ENCODE measurements at places on chromosomes 5 and 9.

- DNase-seq = no peak
- H3K4me3 ChIP-seq = no peak overlapping the region
- no peak overlapping the region for H3K27ac ChIP-seq
- no peaks in the 10 kb centered on the region for H3K4me1 ChIP-seq
- peaks cover 4% of the 10 kb centered on the region for H3K27me3 ChIP-seq
These were observed 24.4 kb upstream of the GRAMD2B start for GRCh38 chr5:126398791-126399190.

- no peaks in the 10 kb centered on the region for H3K36me3 ChIP-seq
- no peak for DNase-seq
- H3K27ac ChIP-seq = no peak overlapping the region
- no peaks in the 10 kb centered on the region for H3K27me3 ChIP-seq
- peaks cover 2% of the 10 kb centered on the region for H3K4me1 ChIP-seq
These were observed 137.9 kb upstream of the TRIM32 start for GRCh38 chr9:116549061-116549664.

- no peak overlapping the region for H3K27ac ChIP-seq
- no peaks in the 10 kb centered on the region for H3K4me1 ChIP-seq
- H3K4me3 ChIP-seq = no peak overlapping the region
- H3K27me3 ChIP-seq = peaks cover 3% of the 10 kb centered on the region
- H3K36me3 ChIP-seq = no peaks in the 10 kb centered on the region
These were observed 220.7 kb downstream of the GNA14 start for GRCh38 chr9:77427256-77427927.

- H3K4me1 ChIP-seq = no peaks in the 10 kb centered on the region
- no peaks in the 10 kb centered on the region for H3K27me3 ChIP-seq
- no peaks in the 10 kb centered on the region for H3K36me3 ChIP-seq
- DNase-seq = no peak
- H3K4me3 ChIP-seq = no peak overlapping the region
- H3K27ac ChIP-seq = no peak overlapping the region
These were observed 48.1 kb upstream of the PCSK1 start for GRCh38 chr5:96481009-96481786.

DNA sequence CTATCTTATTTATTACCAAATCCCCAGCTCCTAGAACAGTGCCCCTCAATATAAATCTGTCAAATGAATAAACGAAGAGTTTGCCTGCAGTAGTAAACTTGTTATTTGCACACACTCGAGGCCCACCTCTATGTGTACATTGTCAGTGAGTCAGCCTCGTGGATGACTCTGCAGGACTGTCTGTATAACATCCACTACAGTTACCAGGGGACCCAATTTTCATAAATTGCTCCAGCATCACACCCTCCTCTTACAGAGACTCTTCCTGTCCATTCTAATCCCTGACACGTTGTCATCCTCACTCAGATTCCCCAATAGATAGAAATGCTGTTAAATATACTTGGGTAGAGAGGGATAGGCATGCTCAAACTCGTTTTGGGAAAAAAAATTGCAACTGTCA is 478.5 kb downstream of the RAB3C start:
- no peak overlapping the region for H3K27ac ChIP-seq
- H3K4me3 ChIP-seq = no peak overlapping the region
- DNase-seq = no peak
- no peaks in the 10 kb centered on the region for H3K36me3 ChIP-seq

- H3K4me1 ChIP-seq = no peaks in the 10 kb centered on the region
- H3K36me3 ChIP-seq = no peaks in the 10 kb centered on the region
These were observed 48.2 kb downstream of the COL27A1 start for GRCh38 chr9:114203410-114204140.

GRCh38 chr5:97529354-97529985 is 346.4 kb upstream of the RIOK2 start:
- H3K36me3 ChIP-seq = no peaks in the 10 kb centered on the region
- DNase-seq = no peak
- H3K4me1 ChIP-seq = peaks cover 5% of the 10 kb centered on the region
- no peaks in the 10 kb centered on the region for H3K27me3 ChIP-seq
- no peak overlapping the region for H3K4me3 ChIP-seq
- H3K27ac ChIP-seq = no peak overlapping the region

DNA sequence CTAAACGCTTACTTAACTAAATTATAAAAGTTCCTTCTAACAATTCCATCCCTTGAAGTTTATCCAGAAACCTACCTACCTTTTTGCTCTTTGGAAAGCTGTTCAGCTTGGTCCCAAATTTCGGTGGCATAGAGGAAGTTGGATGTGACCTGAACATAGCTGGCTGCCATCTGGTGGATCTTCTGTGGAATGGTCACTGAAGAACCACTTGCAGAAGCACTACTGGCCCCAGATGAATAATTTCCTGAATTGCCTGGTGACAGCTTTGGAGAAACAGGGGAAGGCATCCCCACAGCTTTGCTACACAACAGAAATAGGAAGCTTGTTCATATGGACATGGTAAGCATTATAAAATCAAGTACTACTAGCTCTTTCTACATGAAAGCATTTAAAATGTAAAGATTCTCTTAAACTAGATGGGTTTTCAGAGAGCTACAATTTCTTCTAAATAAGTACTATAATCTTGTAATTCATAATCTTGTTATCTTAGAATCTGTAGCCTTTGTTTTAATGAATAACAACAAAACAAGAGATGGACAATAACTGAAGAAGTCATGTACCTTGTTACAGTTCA is 9.9 kb downstream of the LEAP2 start:
- no peaks in the 10 kb centered on the region for H3K4me1 ChIP-seq
- peaks cover 50% of the 10 kb centered on the region for H3K36me3 ChIP-seq
- no peak overlapping the region for H3K4me3 ChIP-seq

- H3K4me1 ChIP-seq = no peaks in the 10 kb centered on the region
- no peaks in the 10 kb centered on the region for H3K27me3 ChIP-seq
- DNase-seq = no peak
These were observed 727.9 kb upstream of the PTPRD start for GRCh38 chr9:11340654-11341053.

GRCh38 chr9:91302831-91303230 is 58.9 kb downstream of the AUH start:
- no peaks in the 10 kb centered on the region for H3K4me1 ChIP-seq
- no peak overlapping the region for H3K27ac ChIP-seq
- H3K4me3 ChIP-seq = no peak overlapping the region
- no peaks in the 10 kb centered on the region for H3K27me3 ChIP-seq
- peaks cover 5% of the 10 kb centered on the region for H3K36me3 ChIP-seq

GRCh38 chr9:96665789-96666188 is 10.7 kb upstream of the PRXL2C start:
- H3K27ac ChIP-seq = no peak overlapping the region
- no peak overlapping the region for H3K4me3 ChIP-seq
- H3K36me3 ChIP-seq = no peaks in the 10 kb centered on the region
- H3K4me1 ChIP-seq = peaks cover 3% of the 10 kb centered on the region

DNA sequence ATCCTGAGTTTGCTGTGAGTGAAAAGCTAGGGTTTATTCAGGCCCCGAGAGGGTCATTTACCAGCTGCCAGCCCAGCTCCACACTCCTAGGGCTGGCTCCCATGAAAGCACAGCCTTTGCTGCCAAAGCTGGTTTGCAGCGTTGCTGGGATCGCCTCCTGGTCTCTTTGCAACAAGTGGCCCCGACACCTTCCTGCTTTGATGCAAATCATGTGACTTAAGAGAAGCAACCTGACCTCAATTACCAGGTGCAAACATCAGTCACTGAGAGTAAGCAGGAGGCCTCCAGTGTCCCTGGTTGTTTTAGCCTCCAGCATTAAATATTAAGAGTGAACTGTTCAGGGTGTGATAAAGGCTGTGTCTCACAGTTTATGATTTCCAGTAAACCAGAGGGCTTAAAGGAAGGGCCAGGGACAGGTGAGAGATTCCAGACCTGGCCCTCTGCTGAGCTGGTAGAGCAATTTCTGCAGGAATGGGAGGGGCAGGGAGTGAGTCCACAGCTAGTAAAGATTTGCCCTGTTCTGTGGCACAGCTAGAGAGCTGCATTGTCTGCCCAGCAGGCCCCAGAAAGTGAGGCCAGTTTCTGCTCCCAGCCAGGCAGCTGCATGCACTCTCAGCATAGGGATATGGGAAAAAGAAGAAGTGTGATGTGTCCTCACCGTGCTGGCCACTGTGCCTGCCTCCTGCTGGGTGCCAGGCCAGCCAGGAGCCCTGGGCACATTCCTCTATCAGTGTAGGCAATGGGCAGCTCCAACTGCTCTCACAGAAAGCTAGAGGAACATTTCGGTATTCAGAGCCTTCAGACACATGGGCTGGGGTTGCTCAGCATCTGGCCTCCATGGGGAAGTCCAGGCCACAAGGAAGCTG is 58.0 kb downstream of the SLC22A5 start:
- H3K4me1 ChIP-seq = peaks cover 100% of the 10 kb centered on the region
- peaks cover 68% of the 10 kb centered on the region for H3K36me3 ChIP-seq
- H3K27me3 ChIP-seq = no peaks in the 10 kb centered on the region
- DNase-seq = peak; percentile 78
- peak overlapping the region; percentile 98 for H3K27ac ChIP-seq

DNA sequence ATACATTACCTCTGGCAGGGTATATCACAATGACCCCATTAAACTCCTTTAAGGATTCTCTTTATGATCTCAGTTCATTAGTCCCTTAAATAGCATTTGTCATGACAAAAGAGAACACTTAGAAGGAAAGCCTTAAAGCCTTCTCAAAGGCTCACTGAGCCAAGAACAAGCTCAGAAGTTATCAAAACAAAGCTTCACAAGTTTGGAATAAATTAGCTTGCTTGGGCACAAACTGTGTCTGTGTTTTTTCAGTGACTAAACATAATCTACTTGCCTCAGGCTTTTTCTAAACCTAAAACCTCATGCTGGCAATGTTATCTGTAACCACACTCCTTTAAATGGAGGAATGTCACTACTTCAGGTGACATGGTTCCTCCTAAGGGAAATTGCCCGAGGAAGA is 1114.9 kb upstream of the C9orf72 start:
- no peak for DNase-seq
- no peak overlapping the region for H3K27ac ChIP-seq
- no peaks in the 10 kb centered on the region for H3K27me3 ChIP-seq
- no peak overlapping the region for H3K4me3 ChIP-seq
- no peaks in the 10 kb centered on the region for H3K4me1 ChIP-seq
- H3K36me3 ChIP-seq = no peaks in the 10 kb centered on the region

DNA sequence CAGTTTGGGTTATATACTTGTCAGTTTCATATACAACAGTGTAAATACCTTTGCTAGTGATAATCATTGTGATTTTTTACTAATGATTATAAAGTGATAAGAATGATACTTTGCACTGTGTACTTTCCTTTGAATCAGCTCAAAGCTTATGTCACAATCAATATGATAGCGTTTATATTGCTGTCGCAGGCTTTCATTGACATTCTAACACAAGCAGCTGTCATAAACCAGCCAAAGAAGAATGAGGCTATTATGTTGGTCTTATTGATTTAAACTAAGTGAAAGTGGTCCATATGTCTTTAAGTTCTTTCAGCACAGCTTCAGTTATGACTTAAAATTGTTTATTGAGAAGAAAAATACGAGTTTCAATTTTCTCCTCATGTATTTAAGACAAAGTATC is 272.7 kb upstream of the RGMB start:
- no peak overlapping the region for H3K4me3 ChIP-seq
- H3K27me3 ChIP-seq = no peaks in the 10 kb centered on the region
- no peak overlapping the region for H3K27ac ChIP-seq
- H3K36me3 ChIP-seq = no peaks in the 10 kb centered on the region
- peaks cover 23% of the 10 kb centered on the region for H3K4me1 ChIP-seq
- DNase-seq = no peak

DNA sequence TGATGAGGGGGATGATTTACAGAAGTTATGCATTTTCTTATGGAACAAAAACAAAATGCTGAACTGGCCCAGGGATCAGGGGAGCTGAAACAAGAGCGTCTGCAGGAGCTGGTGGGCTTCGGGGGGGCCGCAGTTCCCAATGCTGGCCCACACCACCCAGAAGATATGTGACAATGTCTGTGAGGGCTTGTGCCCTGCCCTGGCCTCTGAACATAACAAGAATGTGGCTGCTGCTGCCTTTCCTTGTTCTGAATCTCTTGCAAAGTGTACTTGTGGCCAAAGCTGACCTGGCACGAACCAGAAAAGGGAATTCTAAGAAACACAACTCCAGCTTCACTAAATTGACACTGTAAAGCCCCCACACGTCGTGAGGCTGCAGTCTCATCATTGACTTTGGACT is 66.7 kb downstream of the SEC61B start:
- H3K4me3 ChIP-seq = no peak overlapping the region
- no peak overlapping the region for H3K27ac ChIP-seq
- H3K4me1 ChIP-seq = no peaks in the 10 kb centered on the region
- DNase-seq = no peak
- H3K36me3 ChIP-seq = no peaks in the 10 kb centered on the region
- H3K27me3 ChIP-seq = peaks cover 12% of the 10 kb centered on the region

DNA sequence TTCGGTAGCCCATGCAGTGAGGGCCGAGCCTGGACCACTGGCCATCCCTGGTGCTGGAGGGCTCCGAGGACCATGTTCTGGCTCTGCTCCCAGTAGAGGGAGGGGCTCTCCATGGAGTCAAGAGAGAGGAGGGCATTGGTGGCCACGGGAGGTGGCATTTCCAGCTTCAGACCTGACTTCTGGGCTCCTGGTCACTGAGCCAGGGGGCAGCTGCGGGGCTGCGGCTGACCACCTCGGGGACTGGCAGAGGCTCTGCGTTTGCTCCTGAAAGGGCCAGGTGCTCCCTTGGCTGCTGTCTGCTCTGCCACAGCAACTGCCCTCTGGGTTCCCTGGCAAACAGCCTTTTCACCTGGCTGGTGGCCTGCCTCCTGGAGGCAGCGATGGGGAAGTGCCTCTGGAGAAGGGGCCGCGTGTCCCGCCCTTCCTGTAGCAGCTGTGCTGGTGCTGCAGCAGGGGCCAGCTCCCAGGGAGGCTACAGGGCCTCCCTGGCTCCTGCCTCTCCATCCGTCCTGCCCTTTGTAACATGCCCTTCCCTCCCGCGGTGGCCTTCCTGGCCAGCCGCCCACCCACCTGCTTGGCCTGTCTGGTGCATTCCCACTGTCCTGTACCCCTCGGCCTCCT is 144.6 kb downstream of the CACNA1B start:
- peaks cover 59% of the 10 kb centered on the region for H3K27me3 ChIP-seq
- DNase-seq = peak; percentile 38
- peaks cover 2% of the 10 kb centered on the region for H3K4me1 ChIP-seq

- no peak for DNase-seq
- peaks cover 9% of the 10 kb centered on the region for H3K27me3 ChIP-seq
- H3K4me3 ChIP-seq = no peak overlapping the region
- H3K27ac ChIP-seq = no peak overlapping the region
- peaks cover 31% of the 10 kb centered on the region for H3K36me3 ChIP-seq
These were observed 6.1 kb upstream of the ERMP1 start for GRCh38 chr9:5838884-5839571.

DNA sequence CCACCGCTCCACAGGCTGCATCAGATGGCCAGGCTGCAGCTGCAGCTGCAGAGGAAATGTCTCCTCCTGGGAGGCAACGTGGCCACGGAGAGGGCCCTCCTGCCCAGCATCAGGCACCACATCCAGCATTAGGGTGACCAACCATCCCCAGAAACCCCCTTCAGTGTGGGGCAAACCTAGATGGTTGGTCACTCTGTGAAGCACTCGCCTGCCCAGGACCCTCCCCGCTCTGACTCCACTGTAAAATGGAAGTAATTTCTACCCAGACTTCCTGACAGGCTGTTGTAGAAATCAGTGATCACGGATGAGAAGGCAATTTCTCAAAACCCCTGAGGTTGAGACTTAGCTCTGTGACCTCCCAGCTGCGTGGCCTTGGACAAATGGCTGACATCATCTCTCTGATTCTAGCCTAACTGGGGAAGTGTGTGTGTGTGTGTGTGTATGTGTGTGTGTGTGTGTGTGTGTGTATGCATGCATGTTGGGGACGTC is 31.6 kb downstream of the B4GALT1 start:
- no peak for DNase-seq
- peaks cover 58% of the 10 kb centered on the region for H3K4me1 ChIP-seq
- no peak overlapping the region for H3K27ac ChIP-seq
- H3K27me3 ChIP-seq = no peaks in the 10 kb centered on the region
- H3K4me3 ChIP-seq = no peak overlapping the region

All from activated naive CD4-positive, alpha-beta T cell treated with anti-CD3 and anti-CD28 coated beads, Interleukin-2, amount 10 ng/mL, durations not matched to agents 7 days and 5 days (primary cell).